Activated CD4-positive, alpha-beta T cell treated with anti-CD3 and anti-CD28 coated beads, Interleukin-2, Interleukin-6, amounts not matched to agents 100 ng/mL and 50 ng/mL, durations not matched to agents 16 hours and 8 hours (primary cell): ENCODE measurements at places on chromosomes 7 and 10.

DNA sequence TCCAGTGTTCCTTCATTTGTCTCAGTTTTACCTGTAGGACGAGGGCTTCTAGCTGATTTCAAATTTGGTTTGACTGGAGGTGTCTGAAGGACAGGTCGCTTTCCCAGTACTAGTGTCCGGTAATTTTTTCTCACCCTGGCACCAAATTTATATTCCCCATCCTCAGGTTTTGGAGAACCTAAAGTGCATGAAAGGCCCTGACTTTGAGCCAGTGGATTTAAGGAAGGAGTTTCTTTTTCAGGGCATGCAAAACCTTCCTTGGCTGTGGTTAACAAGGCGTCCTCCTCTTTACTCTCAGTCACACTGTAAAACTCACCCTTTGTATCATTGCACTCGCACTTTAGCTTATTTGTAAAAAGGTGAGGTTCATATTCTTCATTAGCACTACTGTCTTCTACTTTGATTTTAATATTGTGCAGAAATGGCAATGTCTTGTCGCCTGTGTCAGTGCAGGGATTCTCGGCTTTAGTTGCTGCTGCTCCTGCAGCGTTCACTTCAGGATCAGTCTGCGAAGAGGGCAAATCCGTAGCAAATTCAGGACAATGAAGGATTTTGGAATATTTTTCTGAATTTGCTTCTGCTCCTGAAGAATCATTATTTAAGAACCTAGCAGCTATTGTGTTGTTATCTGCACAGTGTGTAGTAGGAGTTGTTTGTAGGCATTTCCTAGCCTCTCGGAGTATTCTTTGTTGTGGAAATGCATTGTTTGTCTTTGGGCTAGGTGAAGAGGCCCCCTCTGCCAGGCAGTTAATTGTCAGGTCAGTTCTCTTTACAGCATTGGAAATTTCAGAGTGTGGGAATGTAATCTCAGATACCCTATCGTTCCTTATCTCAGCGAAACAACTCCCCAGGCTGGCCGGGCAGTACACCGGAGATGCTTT lies 9.9 kb downstream of the SKIDA1 start:
- DNase-seq: no peak

DNA sequence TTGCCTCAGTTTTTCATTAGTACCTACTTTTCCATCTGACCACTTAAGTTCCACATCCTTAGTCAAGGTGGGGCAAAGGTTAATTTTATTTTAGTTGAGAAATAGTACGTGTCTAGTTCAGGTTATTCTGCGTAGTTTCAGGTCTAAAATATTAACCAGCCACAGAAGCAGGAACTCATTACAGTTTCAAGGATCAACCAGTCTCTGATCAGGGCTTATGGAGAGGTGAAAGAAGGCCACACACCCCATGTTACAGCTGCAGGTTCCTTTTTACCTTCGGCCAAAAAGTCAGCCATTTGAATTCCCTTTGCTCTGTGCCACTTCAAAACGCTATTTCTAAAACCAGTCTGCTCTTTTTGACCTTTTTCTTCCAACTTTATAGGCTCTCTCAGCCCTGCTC lies 134.2 kb downstream of the CTTNBP2 start:
- DNase-seq: no peak

DNA sequence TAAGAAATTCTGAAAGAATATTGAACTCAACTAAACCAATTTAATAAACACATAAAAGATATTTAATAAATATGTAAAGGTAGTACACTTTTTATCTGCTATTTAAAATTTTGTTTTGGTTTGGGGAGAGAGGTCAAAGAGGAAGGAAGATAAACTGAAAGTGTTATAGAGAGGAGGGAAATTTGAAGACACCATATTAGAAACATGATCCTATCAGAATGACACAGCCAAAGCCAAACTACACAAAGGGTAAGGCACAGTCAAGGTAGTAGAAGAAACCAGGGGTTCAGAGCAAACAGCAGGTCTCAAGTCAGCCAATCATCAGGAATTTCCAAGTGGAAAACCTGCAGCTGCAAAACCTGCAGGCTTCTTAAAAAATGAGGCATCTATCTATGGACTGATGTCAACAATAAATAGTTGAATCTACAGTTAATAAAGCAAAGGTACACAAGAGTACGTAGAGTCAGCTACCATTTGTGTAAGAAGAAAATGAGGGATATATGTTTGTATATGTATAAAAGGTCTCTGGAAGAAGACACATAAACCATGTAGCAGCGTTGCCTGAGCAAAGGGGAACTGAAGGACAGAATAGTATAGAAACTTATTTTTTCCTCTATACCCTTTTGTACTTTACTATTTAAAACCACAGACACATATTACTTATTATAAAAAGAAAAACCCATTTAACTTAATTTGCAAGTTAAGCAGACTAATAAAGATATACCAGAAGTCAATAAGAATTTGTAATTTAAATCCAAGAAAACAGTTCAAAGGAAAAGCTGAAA lies 10.0 kb downstream of the ZNF800 start:
- no peak for DNase-seq

- DNase-seq: no peak
These were observed 227.7 kb downstream of the CUX1 start for GRCh38 chr7:102044984-102045673.

DNA sequence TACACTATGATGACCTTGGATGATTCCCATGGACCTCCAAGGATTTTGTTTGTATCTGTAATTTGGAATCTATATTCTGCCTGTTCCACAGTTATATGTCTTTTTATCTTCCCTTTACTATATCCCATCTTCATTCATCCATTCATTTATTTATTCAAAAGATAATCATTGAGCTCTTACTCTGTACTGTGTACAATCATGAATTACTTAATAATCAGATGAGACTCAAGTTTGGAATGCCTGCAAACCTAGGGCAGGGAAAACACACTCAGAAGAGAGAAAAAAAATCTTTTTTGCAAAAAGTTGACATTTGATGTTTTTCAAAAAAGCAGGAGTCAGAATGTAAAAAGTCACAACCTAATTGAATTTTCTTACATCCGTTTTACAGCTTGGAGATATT lies 170.2 kb upstream of the GNAI1 start:
- no peak for DNase-seq

GRCh38 chr10:100370714-100371481 lies 23.9 kb downstream of the SCD start:
- DNase-seq: peak; percentile 75
